Activated CD4-positive, alpha-beta T cell treated with anti-CD3 and anti-CD28 coated beads, Interleukin-2, amount 10 ng/mL, durations not matched to agents 24 days and 14 days (primary cell): ENCODE measurements at places on chromosomes 4 and X. TPM values are rescaled to one million over a fixed set of nuclear protein-coding genes. Genes with fewer than 3 reads are reported as not detected.

DAPP1 gene
- 28.4 and 29.5 TPM in 2 replicates for total RNA-seq

- H3K36me3 ChIP-seq: peaks cover 14% of the 10 kb centered on the region
- H3K4me1 ChIP-seq: no peaks in the 10 kb centered on the region
- DNase-seq: peak; percentile 12
- H3K27me3 ChIP-seq: no peaks in the 10 kb centered on the region
These were observed 127.2 kb downstream of the ARHGEF9 start for GRCh38 chrX:63657821-63658220.

IQSEC2 gene
- total RNA-seq: 0.37 and 0.64 TPM in 2 replicates

LRAT gene
- not detected in 2 replicates for total RNA-seq

IL2 gene
- total RNA-seq: 965 and 976 TPM in 2 replicates

DNA sequence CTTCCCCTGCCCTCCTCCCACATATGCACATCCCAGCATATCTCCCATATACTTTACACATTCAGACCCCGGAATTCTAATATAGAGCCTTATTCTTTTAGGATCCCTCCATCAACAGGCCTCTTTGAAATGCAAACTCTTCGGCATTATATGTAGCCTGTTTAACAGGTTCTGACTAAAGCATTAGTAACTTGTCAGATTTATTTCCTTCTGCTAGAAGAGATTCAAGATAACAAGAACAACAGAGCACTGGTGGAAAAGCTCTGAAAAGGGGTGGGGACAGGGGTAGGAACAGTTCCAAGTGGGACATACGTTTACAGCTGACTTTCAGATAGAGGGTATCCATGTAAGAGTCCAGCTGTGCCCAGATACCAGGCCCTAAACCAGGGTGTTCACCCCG is 31.7 kb upstream of the PRPS1 start:
- no peak for DNase-seq
- no peaks in the 10 kb centered on the region for H3K36me3 ChIP-seq
- H3K27me3 ChIP-seq: no peaks in the 10 kb centered on the region
- no peak overlapping the region for H3K27ac ChIP-seq

DNA sequence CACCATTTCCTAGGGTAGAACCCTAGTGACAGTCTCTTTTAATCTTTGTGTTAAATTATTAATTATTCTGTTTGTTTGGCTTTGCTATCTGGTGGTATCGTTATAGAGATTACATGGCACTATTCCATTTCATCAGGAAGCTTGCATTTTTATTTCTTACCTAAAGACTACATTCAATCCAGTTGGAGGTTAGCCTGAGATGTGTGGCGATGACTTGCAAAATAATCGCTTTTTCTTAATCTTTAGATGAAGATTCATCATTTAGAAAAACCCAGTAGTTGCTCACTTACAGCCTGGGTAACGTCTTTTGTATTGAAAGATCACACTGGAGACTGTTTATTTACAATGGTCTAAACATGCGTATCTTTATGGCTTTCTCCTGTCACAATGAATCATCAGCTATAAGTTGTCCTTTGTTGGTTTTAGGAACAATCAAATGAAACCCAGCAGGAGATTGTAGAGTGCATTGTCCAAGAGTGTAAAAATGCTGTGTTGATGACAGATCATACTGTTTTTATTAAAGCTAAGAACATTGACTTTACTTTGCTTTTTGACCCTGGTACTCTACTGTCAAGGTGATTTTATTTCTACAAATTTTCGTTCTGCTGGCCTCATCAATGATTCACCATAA is 281.7 kb upstream of the PITX2 start:
- H3K36me3 ChIP-seq: no peaks in the 10 kb centered on the region
- no peak overlapping the region for H3K4me3 ChIP-seq
- no peaks in the 10 kb centered on the region for H3K4me1 ChIP-seq
- no peak overlapping the region for H3K27ac ChIP-seq
- DNase-seq: no peak

DNA sequence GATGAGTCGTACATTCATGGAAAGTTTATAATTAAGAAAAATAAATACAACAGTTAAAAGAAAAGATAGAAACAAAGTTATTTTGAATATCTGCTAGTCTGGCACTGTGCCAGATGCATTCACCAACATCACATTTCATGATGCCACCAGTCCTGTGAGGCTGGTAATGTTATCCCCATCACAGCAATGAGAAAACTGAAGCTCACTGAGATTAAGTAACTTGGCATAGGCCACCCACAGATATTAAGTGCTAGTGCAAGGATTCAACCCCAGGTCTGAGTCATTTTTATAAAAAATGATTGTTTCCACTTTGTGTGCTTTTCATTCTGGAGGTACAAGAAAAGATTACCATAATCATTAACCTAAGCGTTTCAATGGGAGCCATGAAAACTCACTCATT is 65.0 kb upstream of the IL15 start:
- DNase-seq: no peak
